ENCODE measurements at places on chromosomes 2 and 18. TPM values are rescaled to one million over a fixed set of nuclear protein-coding genes. Genes with fewer than 3 reads are reported as not detected.

GPR35 gene
- total RNA-seq, result 1.5 TPM

UNC50 gene
- 44.9 TPM for total RNA-seq

MTX2 gene
- 60.2 TPM for total RNA-seq

PTCD3 gene
- total RNA-seq, result 55.5 TPM

DLGAP1 gene
- not detected for total RNA-seq

FBXO48 gene
- total RNA-seq, result 0.52 TPM

EFR3B gene
- total RNA-seq, result 0.71 TPM

RNF181 gene
- 166 TPM for total RNA-seq

EN1 gene
- not detected for total RNA-seq

HOXD12 gene
- total RNA-seq, result not detected

SLC9A2 gene
- 5.8 TPM for total RNA-seq

ST6GAL2 gene
- total RNA-seq, result not detected

PJVK gene
- total RNA-seq, result 0.64 TPM

SP100 gene
- 38.5 TPM for total RNA-seq

DPP4 gene
- 22.0 TPM for total RNA-seq

IL1A gene
- total RNA-seq, result 1.0 TPM

TGFA gene
- 116 TPM for total RNA-seq

MXD1 gene
- total RNA-seq, result 0.88 TPM

CPLX4 gene
- total RNA-seq, result not detected

CCDC74B gene
- total RNA-seq, result 19.9 TPM

AQP12B gene
- not detected for total RNA-seq

TGIF1 gene
- 500 TPM for total RNA-seq

RSAD2 gene
- total RNA-seq, result 0.75 TPM

ESCO1 gene
- total RNA-seq, result 10.0 TPM

C2orf80 gene
- not detected for total RNA-seq

LYG2 gene
- total RNA-seq, result not detected

RUFY4 gene
- total RNA-seq, result not detected

NEU2 gene
- total RNA-seq, result not detected

FOXI3 gene
- not detected for total RNA-seq

APCDD1 gene
- total RNA-seq, result 0.29 TPM

MC5R gene
- not detected for total RNA-seq

ATP8B1 gene
- 3.4 TPM for total RNA-seq

NTSR2 gene
- total RNA-seq, result not detected

CCDC68 gene
- 0.43 TPM for total RNA-seq

CRYGC gene
- not detected for total RNA-seq
